Ovary (tissue), 10 donors: ENCODE measurements at places on chromosomes 5 and 9. TPM values are rescaled to one million over a fixed set of nuclear protein-coding genes. Genes with fewer than 3 reads are reported as not detected.

DNA sequence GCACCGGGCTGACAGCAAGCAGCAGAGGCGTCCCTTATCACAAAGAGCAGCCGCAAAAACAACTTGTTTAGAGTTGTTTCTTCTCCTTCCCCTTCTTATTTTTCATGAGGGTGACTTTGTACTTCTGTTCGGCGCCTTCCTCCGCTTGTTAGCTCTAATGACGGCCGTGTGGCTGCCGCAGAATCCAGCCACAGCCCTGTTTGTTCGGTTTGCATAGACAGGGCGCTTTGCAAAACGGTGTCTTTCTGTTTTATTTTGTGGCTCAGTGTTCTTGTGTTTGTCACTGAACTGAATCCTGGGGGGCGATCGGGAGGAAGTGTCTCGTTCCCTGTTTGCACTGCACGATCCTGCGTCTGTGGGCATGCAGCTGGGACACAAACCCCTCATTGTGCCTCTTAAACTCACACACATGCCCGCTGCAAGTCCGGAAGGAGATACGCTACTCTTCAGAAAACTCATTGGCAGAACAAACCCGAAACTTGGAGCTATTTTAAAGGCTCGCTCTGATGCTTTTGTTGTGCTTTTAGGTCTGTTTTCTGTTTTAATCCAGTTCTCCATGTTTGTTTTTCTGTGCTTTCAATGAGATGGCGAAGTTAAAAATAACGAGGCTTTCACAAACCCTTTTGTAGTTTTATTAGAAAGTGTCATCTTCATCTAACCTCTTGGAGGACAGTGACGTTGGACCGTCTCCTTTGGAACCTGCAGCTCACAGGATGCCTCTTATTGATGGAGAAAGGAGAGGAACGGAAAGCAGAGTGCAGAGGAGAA is 213.9 kb downstream of the IRX2 start:
- no peak for DNase-seq

DNA sequence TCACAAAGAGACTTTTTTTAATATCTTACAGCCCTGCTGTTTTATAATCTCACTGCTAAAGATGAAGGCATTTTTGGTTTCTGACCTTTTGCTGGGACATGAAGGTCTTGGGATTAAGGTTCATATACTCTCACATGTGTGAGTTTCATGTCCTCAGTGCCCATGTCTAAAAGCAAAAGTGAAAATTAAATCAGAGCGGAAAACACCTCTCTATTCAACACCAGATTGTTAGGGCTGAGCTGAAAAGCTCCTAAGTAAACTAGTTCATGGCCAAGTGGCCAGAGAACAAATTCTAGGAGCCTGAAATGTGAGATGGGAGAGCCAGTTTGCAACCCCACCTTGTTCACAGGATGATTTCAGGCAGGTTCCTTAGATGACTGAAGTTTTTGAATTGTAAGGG is 110.9 kb downstream of the GRIA1 start:
- no peak for DNase-seq

GRCh38 chr5:56358046-56358445 is 124.9 kb upstream of the ANKRD55 start:
- DNase-seq = no peak

GRCh38 chr9:92639124-92639523 is 30.8 kb downstream of the IPPK start:
- no peak for DNase-seq

- no peak for DNase-seq
Measured at GRCh38 chr9:2209400-2209799, 194.3 kb downstream of the SMARCA2 start.

PCDHA1 gene
- not detected for total RNA-seq
